T-helper 2 cell treated with Interferon-gamma antibody and Interleukin-4, amounts not matched to agents 100 ng/mL and 5 ng/mL, for 36 hours (primary cell): ENCODE measurements at places on chromosomes 12 and 14. TPM values are rescaled to one million over a fixed set of nuclear protein-coding genes. Genes with fewer than 3 reads are reported as not detected.

The TAS2R19 gene
- 3.1 and 3.5 TPM in 2 replicates for total RNA-seq

The FAM90A1 gene
- 0.09 and 0.36 TPM in 2 replicates for total RNA-seq

The NINJ2 gene
- 8.4 and 8.6 TPM in 2 replicates for total RNA-seq

The ADCY6 gene
- total RNA-seq, result 0.07 and 0.09 TPM in 2 replicates

The CLSTN3 gene
- 80.3 and 81.9 TPM in 2 replicates for total RNA-seq

The RIMBP2 gene
- not detected in 2 replicates for total RNA-seq

The C1S gene
- 2.2 TPM in 2 replicates for total RNA-seq

The ANKS1B gene
- total RNA-seq, result 0.52 and 0.86 TPM in 2 replicates

The TMEM229B gene
- 18.4 and 19.4 TPM in 2 replicates for total RNA-seq

The MON2 gene
- 44.9 and 45.7 TPM in 2 replicates for total RNA-seq

The KLRC1 gene
- not detected in 2 replicates for total RNA-seq

The RPS6KA5 gene
- 50.5 and 52.3 TPM in 2 replicates for total RNA-seq

The TTC6 gene
- total RNA-seq, result not detected in 2 replicates

The EIF2S3B gene
- 0.25 and 1.0 TPM in 2 replicates for total RNA-seq

The ESPL1 gene
- 75.1 and 79.7 TPM in 2 replicates for total RNA-seq

The TMEM119 gene
- 0.30 and 0.41 TPM in 2 replicates for total RNA-seq

The PSMD9 gene
- 56.2 and 66.2 TPM in 2 replicates for total RNA-seq

The SPIC gene
- not detected in 2 replicates for total RNA-seq

The TAS2R30 gene
- total RNA-seq, result 3.7 and 3.8 TPM in 2 replicates

The RERGL gene
- not detected in 2 replicates for total RNA-seq

The OR6C76 gene
- not detected in 2 replicates for total RNA-seq

The OR4Q3 gene
- total RNA-seq, result not detected in 2 replicates

The GPR132 gene
- total RNA-seq, result 31.8 and 33.0 TPM in 2 replicates

The SLC15A5 gene
- total RNA-seq, result not detected in 2 replicates

The A2ML1 gene
- not detected in 2 replicates for total RNA-seq

The EEF1AKMT3 gene
- 3.1 and 3.3 TPM in 2 replicates for total RNA-seq
